ENCODE measurements at places on chromosomes 12 and 14.

GRCh38 chr12:12501121-12501520 is 61.5 kb downstream of the DUSP16 start:
- DNase-seq = no peak

GRCh38 chr14:75197338-75197737 is 20.9 kb upstream of the TMED10 start:
- DNase-seq = no peak

DNA sequence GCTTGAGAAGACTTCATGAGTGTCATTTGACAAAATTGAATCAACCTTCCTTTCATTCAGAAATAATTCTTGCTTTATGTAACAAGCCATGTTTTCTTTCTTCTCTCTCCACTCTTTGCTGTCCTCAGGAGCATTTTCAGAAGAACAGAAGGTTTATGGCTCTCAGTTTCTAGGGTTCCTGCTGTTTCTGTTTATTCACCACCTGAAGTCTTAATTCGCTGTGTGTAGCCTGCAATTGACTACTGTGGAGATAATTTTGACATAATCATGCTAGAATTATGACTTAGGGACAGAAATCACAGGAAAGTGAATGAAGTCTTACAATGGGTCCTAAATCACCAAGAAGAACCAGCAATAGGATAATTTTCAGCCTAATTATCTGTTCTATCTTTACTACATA is 7.2 kb upstream of the PLEKHG7 start:
- no peak for DNase-seq

DNA sequence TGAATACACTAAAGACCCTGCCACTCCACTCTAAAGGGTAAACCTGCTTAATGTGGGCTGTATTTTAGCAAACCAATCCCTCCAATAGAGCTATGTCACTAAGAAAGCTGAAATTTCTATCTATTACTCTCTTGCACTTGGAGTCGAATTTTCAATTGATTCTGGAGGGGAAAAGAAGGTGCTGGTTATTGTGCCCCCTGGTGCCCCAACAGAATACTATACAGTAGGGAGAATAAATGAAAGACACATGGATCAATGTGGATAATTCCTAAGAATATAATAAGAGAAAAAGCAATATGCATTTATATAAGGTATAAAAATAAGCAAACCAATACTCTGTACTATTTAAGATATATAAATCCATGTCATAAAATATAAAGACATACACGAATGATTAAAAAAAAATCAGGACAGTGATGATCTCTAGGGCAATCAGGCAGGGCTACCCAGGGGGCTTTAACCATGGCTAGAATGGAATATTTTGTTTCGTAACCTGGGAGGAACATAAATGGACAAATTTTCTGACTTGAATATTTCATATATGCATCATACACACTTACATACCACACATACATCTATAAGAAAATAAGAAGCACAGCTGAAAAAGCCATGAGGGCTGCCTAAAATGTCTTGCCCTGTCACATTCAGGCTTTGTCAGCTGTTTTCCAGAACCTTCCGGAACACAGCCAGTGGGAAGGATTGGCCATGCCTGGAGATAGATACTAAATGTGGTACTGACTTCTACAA is 54.4 kb downstream of the EFCAB11 start:
- DNase-seq = no peak

GRCh38 chr12:47868552-47869031 is 36.2 kb downstream of the VDR start:
- DNase-seq = no peak

GRCh38 chr14:42222924-42223471 is 616.3 kb downstream of the LRFN5 start:
- DNase-seq = no peak

- DNase-seq = no peak
These were observed 13.9 kb downstream of the EVL start for GRCh38 chr14:100078997-100079725.

DNA sequence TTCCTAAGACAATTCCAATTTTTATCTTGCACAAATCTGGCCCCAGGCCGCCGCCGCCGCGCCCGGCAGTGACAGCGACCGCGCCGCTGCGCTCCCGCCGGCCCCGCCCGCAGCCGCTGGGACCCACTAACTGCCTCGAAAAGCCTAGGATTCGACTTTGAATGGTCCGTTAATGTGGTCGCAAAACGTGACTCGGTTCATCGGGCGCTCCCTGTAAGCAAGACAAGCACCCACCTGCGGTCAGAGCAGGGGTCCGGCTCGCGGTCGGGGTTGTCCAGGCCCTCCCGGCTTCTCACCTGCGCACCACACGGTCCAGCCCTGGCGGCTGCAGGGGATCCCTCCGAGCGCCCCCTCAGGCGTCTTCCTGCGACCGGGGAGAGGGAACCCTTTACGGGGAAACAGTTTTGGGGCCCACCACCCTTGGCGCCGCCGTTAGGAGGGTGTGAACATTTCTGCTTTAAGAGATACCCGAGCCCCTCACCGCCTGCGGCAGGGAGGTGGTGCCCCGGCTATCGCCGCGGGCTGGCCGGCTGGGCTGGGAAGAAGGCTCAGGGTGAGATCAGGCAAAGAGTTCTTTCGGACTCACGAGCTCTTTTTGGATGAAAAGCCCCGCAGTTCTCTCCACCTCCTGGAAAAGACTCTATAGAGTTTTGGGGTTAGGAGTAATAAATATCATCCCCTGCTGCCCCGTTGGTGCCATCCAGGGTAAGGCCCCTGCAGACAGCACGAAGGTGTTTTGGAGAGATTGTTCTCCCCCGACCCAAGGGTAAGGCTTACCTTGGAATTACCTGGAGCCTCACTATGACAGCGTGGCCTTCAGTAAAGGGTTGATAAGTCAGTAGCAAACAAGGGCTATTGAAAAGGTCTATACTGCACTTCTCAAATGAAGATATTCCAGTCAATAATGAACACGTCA is 13.6 kb upstream of the FOXJ2 start:
- peak; percentile 34 for DNase-seq

DNA sequence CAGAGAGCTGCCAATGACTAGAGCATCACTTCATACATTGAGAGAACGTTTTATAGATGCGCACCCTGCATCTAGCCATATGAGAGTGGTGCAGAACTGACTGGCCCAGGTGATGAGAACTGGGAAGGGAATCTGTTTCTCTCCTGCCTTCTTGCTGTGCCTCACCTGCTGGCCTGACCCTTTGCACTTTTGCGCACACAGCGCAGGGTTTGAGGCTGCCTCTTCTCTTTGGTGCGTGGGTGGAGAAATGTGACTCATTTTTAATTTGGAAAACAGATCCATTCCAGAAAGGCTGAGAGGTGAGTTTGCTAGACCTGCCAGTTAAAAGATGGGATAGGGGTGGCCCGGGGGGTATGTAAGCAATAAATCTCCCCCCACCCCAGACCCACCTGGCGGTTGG is 453 bp upstream of the ESRRB start:
- no peak for DNase-seq

DNA sequence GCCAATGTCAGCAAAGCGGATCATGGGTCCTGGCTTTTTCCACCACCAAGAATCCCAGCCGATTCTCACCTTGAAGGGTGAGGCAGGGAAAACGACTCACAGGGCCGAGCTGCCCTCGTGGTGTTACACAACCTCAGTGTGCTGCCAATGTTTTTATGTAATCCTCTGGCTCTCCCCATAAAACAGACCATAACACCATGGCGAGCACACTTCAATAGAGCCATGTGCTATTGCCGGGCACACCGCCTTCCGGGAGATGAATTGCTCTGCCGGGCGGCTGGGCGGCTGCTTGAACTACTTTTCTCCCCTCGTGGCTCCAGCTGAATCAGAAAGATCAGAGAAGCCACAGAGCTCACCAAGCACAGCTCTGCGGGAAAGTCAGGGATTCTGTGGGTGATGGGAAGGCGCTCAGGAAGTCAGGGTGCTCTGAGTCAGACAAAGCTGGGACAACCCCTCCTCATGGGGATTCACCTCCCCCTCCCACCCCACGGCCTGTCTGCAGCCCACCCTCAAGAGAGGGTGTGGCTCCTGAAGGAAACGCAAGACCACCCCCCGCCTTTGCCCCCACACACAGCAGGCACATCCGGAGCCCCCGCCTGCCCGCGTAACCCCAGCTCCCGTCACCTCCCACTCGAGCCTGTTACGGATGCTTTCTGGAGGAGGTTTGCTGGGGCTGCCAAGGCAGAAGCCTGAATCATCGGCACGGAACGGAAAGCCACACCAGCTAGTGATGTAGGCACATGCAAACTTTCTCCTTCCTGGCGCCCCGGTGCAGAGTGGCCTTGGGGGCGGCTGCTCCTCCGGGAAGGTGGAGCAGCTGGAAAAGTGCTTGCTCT is 1.8 kb downstream of the GALNT9 start:
- DNase-seq = peak; percentile 34

- DNase-seq = no peak
These were observed 444.1 kb upstream of the TMEM132C start for GRCh38 chr12:127822809-127823411.

- DNase-seq = no peak
These were observed 168.1 kb upstream of the PELI2 start for GRCh38 chr14:55950135-55950534.

- no peak for DNase-seq
These were observed 16.6 kb upstream of the IFI27L2 start for GRCh38 chr14:94145902-94146527.

DNA sequence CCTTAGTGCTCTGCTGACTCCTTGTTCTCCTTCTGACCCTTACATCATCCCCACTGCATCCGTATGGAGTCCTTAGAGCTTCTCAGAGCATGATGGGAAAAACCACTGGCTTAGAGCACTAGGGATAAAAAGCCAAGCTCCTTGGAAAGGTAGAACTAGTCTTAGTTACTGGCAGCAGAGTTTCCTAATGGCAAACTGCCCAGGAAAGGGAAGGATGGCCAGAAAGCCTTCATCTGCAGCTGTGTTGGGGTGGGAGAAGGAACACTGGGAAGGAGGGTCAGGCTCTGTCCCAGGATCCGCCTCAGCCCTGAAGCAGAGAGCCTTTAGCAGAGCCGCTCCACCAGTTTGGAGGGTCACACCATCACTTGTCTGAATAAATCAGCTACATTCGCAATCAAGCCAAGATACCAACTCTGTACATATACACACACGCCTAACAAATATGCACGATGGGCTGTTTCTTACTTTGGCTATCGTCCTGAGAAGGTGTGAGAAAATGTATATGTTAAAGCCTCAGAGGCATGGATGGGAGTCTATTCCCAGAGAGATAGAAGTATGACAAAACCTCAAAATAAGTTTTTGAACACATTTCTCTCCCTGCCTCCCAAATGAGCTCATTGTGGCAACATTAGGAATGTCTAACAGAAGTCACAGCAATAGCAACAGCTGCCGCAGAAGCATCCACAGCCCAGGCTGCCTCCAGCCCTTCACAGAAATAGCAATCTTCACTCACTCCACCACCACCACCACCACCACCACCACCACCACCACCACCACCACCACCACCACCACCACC is 18.6 kb upstream of the GALNT8 start:
- no peak for DNase-seq

DNA sequence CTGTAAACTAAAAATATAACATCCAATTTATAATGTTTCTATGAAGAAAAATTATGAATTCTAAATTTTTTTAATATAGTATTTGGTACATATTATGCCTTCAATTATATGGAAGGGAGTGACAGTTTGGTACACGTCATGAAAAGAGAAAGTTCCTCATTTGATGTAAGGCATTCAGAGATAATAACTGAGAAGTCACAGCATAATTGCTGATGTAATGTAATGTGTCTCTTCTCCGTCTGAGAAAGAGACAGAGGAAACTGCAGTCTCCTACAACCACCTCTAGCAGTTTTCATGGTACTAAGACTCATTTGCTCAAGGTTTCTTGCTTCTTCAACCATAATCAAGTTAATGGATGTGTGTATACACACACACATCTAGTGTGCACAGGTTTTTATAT is 2.3 kb upstream of the CD69 start:
- no peak for DNase-seq

- DNase-seq = no peak
These were observed 586.6 kb upstream of the NOVA1 start for GRCh38 chr14:27184427-27184826.

DNA sequence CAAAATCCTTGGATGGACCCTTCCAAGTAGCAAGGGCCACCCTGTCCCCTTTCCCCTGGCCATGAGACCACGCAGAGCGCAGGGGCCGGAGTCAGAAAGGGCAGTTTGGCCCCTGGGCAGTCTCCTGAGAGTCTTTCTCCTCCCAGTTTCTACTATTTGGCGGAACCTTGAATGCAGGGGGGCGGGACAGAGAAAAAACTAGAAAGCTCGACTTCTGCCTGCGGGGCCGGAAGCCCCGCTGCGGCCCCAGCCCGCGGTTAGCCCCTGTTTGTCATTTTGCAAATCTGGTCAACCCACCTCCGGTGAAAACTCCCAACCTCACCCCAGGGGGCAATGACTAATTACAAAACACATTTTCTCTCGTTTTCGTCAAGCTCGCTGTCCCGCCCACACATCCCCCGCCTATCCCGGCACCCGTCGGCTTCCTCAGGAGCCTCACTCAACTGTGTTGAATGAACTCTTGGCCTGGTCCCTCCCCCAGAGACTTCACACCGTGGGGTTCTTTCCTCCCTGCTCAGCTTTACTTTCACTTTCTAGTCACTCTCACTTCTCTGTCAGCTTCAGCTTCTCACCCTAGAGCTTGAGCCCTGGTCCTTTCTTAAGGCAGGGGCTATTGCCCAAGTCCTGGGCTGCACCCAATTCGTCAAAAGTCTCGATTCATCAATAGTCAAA is 66.7 kb downstream of the IRF2BPL start:
- peak; percentile 95 for DNase-seq

- no peak for DNase-seq
These were observed 52.6 kb downstream of the RASSF8 start for GRCh38 chr12:26011099-26011498.

DNA sequence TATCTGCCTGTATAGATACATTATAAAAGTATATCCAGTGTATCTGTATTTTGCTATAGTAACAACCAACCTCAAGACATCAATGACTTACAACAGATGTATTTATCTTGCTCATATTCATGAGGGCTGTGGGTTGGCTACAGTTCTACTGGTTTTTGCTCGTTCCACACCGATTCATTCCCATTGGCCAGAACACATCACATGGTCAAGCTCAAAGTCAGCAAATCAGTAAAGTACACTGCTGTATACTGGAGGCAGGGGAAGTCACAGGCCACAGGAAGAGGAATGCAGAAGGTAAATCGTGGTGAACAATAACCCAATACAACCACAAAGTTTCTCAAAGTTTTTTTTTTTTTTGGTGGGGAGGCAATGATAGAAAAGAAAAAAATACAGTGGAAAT is 180.0 kb upstream of the CDKN3 start:
- no peak for DNase-seq

GRCh38 chr14:69803753-69804152 is 6.7 kb upstream of the SLC10A1 start:
- no peak for DNase-seq

GRCh38 chr12:2664721-2665577 is 129.8 kb upstream of the FKBP4 start:
- no peak for DNase-seq

DNA sequence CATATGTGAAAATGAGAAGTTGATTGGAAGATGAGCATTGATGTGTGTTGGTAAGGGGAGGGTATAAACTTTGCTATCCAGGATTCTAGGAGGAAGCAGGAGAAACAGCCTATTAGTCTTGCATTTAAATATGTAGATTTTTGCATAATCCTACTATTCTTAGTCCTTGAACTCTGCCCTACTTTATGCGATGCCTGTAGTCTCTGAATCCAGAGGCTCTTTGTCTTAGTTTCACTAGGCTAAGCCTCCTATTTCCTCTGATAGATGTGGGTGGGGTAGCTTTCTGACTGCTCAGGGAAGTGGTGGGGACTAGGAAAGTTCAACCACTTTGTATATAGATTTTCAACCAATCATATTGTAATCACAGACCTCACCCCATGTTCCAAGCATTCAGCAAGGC is 49.5 kb upstream of the KCNC2 start:
- DNase-seq = no peak

- DNase-seq = no peak
These were observed 282.9 kb downstream of the DUSP6 start for GRCh38 chr12:89069431-89069830.

All from Calu3 (cell line).